Stimulated activated CD8-positive, alpha-beta memory T cell treated with anti-CD3 and anti-CD28 coated beads, Interleukin-7, amount 100 ng/mL, for 1 hour (primary cell): ENCODE measurements at places on chromosomes 7 and 10.

DNA sequence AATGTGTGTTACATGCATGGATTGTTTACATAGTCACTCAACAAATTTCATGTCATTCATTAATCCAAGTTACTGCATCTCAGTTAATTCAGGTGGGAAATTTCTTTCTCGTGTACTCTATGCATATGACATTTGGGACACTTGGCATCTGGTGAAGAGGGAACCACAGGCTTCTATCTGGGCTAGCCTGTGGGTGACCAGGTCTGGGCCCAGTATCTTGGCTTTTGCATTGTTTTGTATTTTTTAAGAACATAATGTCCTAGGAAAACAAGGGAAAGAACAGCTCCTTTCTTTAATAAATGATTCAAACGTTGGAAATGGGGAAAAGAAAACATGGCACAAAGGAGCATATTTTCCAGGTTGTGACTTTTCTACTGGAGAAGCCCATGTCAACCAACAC, 331.1 kb downstream of the WDR11 start:
- DNase-seq: no peak

GRCh38 chr7:93198472-93198871, 27.8 kb downstream of the HEPACAM2 start:
- no peak for DNase-seq

DNA sequence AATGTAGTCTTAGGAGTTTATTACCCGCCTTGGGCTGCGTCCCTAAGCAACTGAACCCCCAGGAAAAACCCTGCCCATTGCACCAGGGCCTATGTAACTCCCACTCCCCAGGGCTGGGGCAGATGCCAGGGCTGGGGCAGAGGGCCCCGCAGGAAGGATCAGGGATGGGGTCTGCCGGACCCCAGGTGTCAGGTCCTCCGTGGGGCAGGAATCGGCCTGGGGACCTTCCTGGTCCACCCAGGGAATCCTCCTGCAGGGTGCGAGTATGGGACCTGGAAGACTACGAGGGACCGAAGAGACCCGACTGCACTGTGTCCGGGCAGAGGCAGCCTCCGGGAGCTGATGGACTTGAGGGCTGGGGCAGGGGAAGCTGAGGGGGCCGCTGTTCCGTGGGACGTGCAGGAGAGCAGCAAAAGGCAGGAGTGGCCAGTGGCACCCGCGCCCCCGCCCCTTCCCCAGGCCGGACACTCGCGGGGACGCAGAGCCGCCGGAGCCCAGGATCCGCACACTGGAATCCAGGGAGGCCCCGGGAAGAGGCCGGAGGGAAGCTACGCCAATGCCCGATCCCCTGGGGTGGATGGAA, 2.5 kb upstream of the ATP5MF start:
- no peak for DNase-seq

DNA sequence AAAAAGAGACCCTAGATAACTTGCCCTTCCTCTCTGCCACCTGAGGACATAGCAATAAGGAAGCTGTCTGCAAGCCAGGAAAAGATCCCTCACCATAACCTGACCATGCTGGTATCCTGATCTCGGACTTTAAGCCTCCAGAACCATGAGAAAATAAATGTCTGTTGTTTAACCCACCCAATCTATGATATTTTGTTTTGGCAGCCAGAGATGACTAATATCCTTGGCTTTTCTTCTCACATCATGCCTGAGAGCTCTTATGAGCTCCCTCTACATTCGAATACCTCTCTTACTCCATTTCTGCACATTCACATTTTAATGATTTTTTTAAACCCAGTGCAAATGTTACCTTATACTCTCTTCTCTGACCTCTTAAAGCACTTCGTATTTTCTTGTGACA, 214.0 kb upstream of the CHRM2 start:
- no peak for DNase-seq

- no peak for DNase-seq
These were observed 107.8 kb downstream of the ARHGAP12 start for GRCh38 chr10:31820778-31821369.

- no peak for DNase-seq
These were observed 21.5 kb downstream of the CLDN12 start for GRCh38 chr7:90424720-90425119.

DNA sequence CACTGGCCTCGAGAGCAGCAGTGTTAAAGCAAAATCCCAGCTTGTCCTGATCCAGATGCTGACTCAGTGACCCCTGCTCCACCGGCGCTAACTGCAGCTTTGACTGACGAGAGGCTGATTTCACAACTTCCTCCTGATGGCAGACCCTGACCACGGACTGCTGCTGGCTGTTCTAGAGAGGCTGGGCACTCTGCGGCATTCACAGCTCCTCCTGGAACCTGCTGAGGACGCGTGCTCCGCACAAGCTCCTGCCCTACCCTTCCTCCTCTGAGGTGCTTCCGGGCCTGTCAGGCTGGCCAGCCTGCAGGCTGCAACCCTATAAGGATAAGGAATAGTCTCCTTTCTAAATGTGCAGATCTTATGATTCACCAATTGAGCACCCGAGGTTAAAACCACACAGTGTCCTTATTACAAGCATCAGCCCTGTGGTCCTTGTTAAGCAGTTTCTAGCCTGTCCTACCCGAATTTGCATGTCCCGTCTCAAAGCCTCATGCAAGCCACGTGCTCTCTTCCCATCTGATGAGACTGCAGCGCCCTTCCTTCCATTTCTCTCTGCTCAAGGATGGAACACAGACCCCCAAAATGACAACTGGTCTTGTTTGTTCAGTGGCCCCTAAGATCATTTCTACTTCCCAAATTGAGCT, 35.5 kb upstream of the NCAPG2 start:
- DNase-seq: no peak

GRCh38 chr10:113993489-113993991, 50.1 kb upstream of the ADRB1 start:
- DNase-seq: no peak

GRCh38 chr10:59012839-59013238, 163.6 kb upstream of the PHYHIPL start:
- no peak for DNase-seq

DNA sequence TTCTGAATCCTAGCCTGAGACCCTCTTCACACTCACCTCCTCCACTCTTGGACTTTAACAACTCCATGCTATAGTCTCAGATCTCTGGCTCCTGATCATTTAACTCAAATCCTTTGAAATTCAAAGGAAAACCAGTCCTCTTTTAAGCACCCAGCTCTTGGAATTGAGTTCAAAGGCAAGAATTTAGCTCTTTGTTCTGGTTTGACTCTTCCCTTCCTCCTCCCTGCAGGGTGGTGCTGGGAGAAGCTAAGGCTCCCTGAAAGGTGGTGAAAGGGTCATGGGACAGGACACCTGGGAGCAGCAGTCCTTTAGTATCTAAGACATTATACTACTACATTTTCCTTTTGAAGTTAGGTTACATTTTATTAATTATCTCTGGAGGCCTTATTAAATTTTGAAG, 259.4 kb downstream of the CCSER2 start:
- no peak for DNase-seq

- no peak for DNase-seq
These were observed 261.5 kb downstream of the ELMO1 start for GRCh38 chr7:37187179-37187578.
